Stimulated activated CD8-positive, alpha-beta memory T cell treated with anti-CD3 and anti-CD28 coated beads, Interleukin-4, amount 100 ng/mL, for 24 hours (primary cell): ENCODE measurements at places on chromosomes 12 and 14.

GRCh38 chr12:11821386-11822080 lies 172.1 kb downstream of the ETV6 start:
- no peak for DNase-seq

DNA sequence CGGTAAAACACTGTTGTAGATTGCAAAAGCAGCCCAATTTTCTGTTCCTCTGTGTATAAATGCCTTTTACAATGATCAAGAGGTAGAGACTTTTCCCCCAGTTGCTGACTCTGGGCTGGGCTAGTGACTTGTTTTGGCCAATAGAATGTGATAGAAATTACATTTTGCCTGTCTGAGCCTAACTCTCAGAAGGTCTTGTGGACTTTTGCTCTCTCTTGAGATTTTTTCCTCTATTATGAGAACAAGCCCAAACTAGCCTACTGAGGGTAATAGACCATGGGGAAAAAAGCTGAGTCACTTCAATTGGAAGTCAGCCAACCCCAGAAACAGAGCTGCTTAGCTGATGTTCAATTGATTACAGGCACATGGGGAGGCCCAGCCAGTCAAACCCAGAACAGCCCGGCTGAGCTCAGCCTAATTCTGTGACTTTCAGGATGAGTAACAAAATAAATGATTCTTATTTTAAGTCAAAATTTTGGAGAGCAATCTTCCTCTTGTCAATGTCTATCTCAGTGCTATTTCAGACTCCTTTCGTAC lies 61.4 kb downstream of the MYF5 start:
- DNase-seq: no peak

GRCh38 chr14:35688126-35688826 lies 120.8 kb downstream of the RALGAPA1 start:
- no peak for DNase-seq

- DNase-seq: no peak
These were observed 79.9 kb downstream of the HEATR5A start for GRCh38 chr14:31340297-31341063.

DNA sequence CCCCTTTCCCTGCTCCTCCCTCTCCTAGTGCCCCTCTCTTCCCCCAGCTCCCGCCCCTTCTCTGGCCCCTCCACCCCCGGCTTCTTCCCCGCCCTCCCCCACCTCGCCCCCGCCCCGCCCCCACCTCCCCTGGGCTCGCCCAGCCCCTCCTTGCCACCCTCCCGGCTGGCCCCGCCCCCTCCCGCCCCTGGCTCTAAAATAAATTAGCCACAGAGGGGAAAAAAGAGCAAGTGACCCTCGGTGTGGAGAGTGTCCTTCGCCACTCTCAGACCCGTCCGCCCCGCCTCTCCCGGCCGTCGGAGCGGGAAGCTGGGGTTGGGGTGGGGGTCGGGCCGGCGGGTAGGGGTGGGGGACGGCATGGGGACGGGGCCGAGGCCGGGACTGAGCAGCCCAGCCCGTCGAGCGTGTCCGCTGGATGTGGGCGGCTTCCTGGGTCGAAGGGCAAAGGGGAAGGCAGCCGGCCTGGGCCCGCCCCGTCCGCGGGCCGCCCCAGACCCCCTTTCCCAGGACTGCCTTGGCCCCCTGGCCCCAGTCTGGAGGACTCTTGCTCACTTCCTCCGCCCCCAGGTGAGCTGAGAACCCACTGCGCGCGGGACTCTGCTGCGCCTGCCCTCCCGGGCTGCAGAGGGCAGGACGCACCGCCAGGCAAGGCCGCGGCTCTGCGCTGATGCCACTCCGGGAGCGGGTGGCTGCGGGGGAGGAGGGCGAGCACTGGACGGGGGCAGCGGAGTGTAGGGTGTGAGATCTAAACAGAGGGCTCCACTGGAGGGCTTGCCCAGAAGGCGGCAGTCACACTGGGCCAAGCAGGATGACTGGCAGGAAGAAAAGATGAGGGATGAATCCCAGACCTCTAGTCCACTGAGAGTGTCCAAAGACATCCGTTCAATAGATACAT lies 570 bp upstream of the FIGNL2 start:
- DNase-seq: no peak

DNA sequence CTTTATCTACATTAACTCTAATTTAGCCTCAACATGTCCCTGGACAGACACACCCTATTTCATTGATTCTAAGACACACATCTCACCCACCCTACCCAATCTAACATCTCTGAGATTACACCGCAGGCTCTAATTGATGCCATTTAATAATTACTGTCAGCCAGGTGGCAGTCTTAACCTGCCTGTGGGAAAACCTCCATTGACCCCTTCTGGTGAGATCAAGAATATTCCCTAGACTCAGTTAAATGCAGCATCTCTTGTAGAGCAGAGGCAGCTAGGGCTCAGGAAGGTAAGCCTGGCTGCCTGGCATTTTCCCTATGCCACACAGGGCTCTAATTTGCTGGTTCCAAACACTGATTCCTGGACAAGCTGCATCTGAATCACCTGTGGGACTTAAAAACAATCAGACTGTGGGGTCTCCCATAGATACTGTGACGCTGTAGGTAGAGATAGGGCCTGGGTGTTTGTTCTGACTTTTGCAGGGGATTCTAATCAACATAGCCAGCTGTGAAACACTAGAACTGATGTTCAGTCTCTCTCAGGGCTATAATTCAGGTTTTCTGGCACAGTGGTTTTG lies 14.3 kb downstream of the MCRS1 start:
- DNase-seq: no peak

DNA sequence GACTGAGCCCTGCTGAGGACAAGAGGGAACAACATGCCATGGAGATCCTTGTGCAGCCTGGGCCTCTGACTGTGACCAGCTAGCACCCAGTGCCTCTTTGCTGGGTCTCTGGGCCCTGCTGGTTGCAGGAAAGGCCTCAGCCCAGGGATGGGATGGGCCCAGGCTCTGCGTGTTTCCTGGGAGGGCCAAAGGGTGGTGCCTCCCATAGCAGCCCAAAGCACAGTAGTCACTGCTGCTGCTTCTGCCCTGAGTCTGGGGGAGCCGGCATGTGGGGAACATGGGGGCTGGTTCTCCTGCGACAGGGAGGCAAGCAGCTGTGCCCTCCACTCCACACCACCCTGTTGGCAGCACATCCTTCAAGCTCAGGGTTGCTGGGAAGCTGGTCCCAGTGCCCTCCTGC lies 18.5 kb downstream of the ANHX start:
- DNase-seq: no peak

- DNase-seq: no peak
These were observed 4.8 kb upstream of the DGLUCY start for GRCh38 chr14:91108941-91109611.

DNA sequence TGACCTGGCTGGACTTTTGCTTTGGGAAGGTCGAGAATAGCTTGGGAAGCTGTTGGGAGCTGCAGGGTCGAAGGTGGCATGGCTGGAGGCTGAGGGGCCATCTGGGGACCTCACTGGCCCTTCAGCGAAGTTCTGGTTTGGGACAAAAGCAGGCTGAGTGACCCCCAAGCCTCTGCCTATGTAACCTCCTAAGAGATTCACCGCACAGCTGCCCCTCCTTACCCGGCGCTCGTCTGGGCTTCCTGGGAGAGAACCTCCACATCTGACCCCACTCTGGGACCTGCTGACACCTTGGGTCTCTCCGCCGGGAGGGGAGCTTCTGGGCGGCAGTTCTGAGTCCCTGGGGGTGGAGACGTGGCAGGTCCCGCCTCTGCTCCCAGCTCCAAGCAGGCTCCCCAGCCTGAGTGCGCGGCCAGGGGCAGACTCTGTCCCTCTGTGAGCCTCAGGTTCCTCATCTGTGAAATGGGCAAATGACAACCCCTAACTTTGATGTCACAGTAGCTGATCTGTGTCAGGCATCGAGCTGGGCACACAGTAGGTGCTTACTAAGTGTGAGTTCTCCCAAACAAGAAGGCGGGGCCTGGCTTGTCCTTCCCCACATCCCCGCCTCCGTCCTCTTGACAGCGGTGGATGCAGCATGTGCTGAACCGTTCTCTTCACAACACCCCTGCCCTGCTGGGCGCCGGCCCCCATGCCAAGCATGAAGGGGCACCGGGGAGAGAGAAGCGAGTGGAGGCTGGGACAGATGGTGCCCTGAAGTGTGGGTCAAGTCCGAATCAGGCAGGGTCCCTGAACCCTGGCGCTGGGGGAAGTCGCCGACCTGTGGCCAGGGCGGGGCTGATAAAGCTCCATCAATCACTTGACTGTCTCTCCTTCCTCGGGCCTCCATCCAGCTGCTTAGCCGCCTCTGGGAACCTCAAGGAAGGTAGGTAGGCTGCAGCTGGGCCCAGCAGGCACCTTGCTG lies 3.8 kb downstream of the EXOC3L4 start:
- DNase-seq: no peak

- DNase-seq: no peak
These were observed 136.6 kb upstream of the NEDD1 start for GRCh38 chr12:96770219-96771102.

DNA sequence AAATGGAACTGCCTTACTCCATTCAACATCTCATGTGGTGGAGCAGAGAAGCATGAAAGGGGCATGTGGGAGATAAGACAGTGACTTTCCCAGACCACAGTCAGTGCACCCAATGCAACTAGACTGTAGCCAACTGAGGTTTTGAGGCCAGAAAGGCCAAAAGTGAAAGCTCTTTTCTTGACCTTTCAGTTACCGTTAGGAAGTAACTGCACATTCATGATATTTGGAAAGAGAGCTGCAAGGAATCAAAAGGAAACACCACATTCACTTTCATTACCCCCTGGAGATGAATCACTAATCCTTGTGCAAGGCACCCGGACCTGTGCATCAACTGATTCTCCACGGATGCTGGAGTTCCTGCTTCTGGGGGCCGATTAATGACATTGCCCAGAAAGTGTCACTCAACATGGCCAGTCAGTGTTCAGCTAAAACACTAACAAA lies 72.9 kb upstream of the ELK3 start:
- DNase-seq: no peak

GRCh38 chr12:62720661-62721330 lies 214.2 kb downstream of the PPM1H start:
- DNase-seq: no peak

DNA sequence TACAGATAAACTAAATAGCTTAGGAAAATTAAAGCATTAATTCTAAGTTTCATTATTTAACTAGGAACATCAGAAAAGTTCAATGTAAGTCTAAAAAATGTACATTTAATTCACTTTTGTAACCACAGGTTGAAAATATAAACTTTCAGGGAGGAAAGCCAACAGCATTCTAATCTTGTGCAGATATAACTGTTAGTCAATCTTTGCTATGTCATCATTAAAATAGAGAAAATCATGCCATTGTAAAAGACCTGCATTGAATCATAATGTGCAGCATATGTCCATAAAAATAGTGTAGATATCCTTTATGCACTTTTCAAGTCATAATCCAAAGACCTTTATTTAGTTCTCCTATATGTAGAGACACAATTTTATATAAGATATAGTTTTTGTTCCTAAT lies 207.3 kb downstream of the ALG10B start:
- DNase-seq: no peak

DNA sequence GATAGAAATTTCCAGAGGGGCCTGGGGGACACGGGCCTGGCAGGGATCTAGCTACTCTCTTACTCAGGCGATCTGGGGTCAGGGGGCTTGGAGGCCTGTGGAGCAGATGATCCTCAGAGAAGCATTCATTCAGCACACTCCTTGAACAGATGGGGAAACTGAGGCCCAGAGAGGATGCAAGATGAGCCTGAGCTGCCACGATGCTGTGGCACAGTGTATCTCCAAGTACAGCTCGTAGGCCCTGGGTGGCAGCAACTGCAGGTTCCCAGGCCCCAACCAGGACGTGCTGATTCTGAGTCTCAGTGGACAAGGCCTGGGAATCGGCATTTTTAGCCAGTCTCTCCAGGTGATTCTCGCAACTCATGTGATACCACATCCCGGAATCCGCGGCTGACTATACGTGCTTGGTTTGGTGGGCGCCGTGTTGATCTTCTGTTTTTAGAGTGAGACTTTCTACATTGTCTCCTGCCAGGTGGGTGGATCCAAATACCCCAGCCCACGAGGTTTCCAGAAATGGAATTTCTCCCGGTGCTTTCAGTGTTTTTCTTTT lies 22.5 kb downstream of the ADGRD1 start:
- DNase-seq: no peak

DNA sequence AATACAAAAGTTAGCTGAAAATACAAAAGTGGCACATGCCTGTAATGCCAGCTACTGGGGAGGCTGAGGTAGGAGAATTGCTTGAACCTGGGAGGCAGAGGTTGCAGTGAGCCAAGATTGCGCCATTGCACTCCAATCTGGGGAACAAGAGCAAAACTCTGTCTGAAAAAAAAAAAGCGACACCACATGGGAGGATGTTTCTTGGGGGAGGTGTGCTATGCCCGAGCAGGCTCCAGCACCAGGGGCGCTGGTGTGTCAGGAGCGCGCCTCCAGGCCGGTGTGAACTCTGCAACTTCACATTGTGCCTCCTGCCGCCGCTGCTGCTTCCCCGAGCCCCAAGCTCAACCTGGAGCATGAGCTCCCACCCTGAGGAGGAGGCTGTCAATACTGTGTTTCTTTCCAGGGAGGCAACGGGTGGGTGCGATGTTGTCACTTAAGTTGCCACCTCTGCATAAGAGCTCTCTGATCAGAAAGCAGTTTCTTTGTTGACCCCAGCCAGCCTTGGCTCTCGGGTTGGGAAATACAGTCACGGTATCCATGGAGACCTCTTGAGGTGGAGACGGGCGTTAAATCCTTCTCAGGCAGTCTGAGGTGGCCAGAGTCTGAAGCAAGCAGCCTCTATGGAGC lies 18.9 kb downstream of the DEGS2 start:
- DNase-seq: no peak

GRCh38 chr12:95312656-95313055 lies 95.0 kb downstream of the VEZT start:
- no peak for DNase-seq

GRCh38 chr14:73750531-73750901 lies 36.3 kb upstream of the PNMA1 start:
- no peak for DNase-seq

DNA sequence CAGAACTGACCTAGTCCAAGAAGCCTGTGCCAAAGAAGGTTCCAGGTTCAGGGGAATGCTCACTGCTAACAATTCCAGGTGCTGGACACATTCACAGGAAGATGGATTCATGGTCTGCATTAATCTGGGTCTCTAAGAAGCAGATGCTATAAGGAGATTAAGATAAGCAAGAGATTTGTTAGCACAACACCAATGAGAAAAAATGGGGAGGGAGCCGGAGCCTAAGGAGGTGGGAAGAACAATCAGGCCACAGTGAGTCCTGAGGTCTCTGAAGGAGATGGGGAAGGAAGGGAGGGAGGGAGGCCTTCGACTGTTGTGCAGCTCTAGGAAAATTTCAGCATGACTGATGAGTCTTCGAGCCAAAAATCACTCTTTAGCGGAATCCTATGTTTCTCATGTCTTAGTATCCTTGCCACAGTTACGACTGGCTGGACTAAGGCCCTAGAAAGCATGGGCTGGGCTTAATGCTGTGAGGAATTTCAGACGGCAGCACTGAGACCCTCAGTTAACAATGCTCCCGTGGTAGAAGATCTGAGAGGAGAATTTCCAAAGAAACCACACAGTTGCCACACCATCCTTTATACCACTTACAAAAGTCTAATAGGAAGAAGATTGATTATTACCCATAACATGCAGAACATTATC lies 31.5 kb upstream of the PTGDR start:
- DNase-seq: no peak

DNA sequence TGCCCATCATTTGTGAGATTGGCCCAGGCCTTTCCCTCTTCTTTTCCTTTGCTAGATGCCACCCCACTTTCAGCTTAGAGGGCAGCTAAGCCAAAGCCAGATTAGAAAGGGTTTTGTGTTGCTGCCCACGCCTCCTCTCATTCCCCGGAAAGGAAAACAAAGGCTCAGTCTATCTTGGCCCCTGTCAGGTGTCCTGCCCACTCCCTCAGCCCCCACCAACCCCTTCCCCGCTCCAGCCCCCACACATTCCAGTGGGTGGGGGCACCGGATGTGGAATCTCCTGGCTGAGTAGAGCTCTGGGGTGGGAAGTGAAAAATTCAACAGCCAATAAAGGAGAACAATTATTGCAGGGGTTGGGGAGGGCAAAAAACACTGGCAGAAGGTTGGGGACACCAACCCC lies 2.2 kb downstream of the BLOC1S1 start:
- DNase-seq: no peak
